ENCODE measurements at places on chromosomes 6 and 20.

- DNase-seq, result no peak
Measured at GRCh38 chr6:157442291-157442690, 61.3 kb downstream of the ZDHHC14 start.

DNA sequence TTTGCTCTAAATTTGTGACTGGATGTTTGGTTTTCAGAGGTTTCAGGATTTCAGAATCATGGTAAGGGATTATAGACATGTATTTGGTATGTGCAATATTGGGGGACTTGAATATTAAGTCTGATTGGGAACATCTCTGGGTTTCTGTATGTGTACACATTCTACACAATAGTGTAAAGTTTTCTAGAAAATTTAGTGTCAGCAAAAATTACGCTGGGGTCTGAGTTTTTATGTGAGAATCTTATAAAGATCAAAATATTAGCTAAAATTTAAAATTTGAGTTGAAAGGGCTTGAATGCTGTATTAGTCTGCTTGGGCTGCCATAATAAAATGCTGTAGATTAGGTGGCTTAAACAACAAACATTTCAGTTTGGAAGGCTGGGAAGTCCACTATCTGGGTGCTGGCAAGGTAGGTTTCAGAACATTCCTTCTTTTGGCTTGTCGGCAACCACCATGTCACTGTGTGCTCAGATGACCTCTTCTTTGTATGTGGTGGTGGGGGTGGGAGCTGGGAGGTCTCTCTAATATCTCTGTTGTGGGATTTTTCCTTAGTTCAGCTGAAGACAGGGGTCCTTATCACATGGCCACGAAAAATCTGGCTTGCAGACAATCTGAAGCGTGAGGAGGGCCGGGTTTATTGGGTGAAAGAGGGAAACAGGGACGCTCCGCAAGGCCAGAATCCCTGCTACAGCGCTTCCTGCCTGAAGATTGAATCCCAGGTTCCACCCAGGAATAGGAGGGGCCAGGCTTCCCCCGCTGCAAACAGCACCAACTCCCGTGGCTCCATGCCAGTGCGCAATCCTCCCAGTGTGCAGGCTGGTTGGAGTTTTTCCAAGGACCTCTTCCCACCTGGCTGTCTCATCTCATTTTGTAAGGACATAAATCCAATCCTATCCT lies 299.7 kb downstream of the PLCB1 start:
- peak; percentile 4 for DNase-seq

GRCh38 chr6:73644941-73645591 lies 8.7 kb downstream of the SLC17A5 start:
- DNase-seq, result no peak

GRCh38 chr6:15401769-15402250 lies 155.9 kb downstream of the JARID2 start:
- no peak for DNase-seq
